Fibroblast of skin of scalp (primary cell): ENCODE measurements at places on chromosomes 4 and X.

GRCh38 chrX:154486396-154487207, at the start of gene UBL4A:
TSS of gene UBL4A (minus strand) at chrX:154486615. CDS start at chrX:154486584, 31 bp downstream.
- peak; percentile 49 for DNase-seq

DNA sequence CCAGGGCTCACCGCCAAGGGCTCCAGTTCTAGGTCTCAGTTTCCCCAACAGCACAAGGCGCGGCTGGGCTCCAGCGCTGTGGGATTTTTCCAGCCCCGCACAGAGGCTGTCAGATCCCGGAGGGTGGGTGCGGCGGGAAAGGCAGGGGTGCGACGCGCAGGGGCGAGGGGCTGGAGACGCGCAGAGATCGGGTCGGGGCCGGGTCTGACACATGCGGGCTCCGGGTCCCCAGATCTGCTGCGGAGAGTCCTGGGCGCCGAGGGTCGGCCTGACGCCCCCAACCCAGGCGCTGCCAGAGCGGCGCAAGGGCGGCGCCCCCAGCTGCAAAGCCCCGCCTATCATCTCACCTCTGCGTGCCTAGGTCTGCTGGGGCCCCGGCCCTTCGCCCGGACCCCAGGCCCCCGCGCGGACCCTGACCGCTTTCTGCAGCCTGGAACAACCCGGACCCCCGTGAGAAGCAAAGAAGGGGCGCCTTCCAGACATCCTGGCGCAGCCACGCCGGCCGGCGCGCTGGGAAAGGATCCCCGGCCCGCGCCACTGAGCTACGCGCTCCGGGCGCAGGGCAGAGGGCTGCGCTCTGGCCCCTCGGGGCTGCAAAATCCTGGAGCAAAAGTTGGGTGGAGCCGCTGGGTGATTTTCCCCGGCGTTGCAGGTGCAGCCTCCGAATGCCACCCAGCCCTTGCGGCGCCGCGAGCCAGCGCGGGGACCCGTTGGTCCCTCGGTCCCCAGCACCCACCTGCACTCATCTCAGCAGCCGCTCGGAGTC, 486 bp downstream of the ABLIM2 start:
- DNase-seq, result no peak

DNA sequence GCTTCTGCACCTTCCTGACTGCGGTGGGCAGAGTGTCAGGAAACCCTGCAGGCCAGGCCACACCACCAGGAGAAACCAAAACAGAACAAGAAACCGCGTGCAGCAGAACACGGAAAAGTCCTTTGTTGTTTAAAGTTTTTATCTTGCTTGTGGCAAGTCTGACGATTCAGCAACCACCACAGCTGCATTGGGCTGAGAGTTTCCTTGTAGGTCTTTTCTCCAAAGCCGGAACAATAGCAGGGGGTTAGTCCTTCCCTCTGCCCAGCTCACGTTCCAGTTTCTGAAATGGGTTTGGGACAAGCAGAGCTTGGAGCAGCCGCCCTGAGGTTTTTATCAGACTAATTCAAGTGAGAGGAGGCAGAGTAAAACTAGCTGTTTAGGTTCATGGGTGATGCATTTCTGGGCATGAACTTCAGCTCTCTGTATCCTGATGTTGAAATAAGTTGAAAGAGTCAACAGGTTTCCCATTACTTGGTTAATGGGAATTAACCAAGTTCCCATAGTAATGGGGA, 216.9 kb downstream of the PTTG2 start:
- no peak for DNase-seq

DNA sequence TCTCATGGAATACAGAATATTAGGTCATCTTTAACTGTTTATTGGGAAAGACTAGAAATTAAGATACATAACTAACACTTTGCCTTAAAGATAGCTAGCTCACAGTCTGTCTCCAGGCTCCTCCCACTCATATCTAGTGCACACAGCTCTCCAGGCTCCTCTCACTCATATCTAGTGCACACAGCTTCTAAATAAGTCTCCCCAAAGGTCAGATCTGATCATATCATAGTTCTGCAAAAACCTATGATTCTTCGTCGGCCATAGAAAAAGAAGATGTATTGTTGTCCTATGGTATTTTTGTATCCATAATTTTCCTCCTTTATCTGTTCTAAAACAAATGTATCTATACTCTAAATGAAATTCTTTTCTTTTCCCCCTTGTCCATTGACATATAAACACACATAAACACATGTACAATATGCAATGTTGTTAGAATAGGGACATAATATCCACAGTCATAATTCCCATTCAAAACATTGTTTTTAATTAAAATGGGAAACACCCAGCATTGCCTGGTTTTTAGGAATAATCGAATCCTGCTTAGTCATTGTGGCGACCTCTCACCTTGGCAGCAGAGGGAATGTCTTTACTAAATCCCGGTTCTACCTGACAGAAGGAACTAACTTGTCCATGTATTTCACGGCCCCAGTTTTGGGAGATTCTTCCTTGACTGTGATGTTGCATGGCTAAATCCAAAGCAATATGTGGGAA, 1282.0 kb downstream of the PCDH7 start:
- no peak for DNase-seq

DNA sequence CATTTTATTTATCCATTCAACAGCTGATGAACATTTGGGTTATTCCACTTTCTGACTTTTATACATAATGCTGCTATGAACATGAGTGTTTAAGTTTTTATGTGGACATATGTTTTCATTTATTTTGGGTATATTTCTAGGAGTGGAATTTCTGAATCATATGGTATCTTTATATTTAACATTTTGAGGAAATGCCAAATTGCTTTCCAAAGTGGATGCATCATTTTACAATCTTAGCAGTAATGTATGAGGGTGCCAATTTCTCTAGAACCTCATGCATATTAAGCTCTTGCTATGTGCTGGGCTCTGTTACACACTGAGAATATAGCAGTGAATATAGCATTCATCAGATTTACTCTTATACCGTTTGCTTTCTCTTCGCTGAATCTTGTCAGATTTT, 983.7 kb downstream of the STIM2 start:
- DNase-seq, result peak; percentile 86

DNA sequence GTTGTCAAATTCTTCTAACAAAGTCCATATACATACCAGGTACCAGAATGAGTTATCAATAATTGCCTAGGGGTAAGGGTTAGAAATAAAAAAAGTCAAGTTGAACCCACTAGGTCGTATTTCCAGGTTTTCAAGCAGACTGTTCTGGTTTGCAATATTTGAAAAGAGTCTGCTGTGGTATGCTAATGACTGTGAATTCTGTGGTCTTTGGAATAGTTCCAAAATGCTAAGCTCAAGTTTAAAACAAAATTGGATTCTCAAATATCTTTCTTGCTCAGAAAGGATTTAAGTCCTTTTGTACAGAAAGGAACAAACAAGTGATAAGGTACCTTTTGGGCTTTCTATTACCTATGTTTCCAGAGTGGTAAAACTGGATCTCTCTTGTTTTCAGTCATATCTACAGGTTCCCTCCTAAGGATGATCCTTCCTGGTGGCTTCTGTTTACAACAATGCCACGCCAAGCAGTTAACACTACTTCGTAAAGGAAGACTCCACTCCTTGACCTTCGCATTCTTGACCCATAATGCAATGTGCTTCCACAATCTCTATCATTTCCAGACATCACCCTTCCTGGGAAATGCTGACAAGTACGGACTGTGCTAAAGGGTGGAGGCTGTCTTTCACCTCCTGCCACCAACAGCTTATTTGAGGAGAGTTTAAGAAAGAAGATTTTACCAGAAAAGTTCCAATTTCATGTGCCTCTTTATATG, 531.7 kb upstream of the FTHL17 start:
- peak; percentile 63 for DNase-seq

- DNase-seq, result peak; percentile 72
Measured at GRCh38 chr4:100391863-100392262, 126.0 kb downstream of the EMCN start.

GRCh38 chr4:173039617-173040577, 128.7 kb upstream of the GALNT7 start:
- DNase-seq, result no peak

DNA sequence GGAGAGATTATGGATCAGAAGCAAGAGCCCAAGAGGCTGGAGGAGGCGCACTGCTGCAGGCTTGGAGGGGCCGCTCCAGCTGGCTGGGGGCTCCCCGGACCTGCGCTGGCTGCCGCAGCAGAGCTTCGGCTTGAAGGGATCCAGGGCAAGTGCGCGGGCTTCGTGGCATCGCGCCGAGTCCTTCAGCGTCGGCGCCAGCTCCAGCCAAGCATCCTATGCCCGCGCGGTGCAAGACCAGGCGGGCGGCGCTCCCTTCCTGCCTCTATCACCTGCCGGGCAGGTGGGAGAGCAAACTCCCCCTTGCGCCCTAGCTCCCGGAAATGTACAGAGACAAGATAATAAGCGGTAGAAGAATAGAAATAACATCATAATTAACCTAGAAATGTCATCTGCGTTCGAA, 10.5 kb upstream of the UCP1 start:
- DNase-seq, result no peak

GRCh38 chr4:120228086-120228485, 161.4 kb upstream of the MAD2L1 start:
- DNase-seq, result no peak

GRCh38 chrX:41912923-41913322, 10.4 kb downstream of the CASK start:
- peak; percentile 1 for DNase-seq

DNA sequence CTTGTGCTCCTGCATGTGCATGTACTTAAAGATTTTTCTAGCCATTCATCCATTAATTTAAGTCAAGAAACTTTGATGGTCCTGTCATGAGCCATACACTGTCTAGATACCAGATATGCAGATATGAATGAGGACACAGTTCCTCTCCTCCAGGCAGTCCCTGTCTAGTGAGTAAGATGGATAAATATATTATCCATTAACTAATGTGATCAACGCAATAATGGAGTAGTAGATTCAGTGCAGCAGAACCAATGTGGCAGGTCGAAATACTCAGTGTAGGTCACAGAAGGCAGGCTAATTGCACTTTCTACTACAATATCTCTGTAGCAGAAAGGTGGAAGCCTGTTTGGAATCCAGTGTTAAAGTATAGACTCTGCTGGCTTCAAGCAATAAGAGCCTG, 112.5 kb downstream of the PCDH7 start:
- no peak for DNase-seq
